ENCODE measurements at places on chromosomes 2 and 18.

GRCh38 chr2:223041527-223042109, 10.4 kb upstream of the KCNE4 start:
- H3K4me3 ChIP-seq: no peak overlapping the region
- H3K36me3 ChIP-seq: no peaks in the 10 kb centered on the region
- H3K4me1 ChIP-seq: no peaks in the 10 kb centered on the region
- H3K27me3 ChIP-seq: no peaks in the 10 kb centered on the region
- no peak for DNase-seq
- H3K27ac ChIP-seq: no peak overlapping the region

GRCh38 chr18:65124633-65125032, 626.2 kb upstream of the CDH7 start:
- no peak overlapping the region for H3K4me3 ChIP-seq
- H3K4me1 ChIP-seq: no peaks in the 10 kb centered on the region
- no peaks in the 10 kb centered on the region for H3K27me3 ChIP-seq
- DNase-seq: no peak
- H3K36me3 ChIP-seq: no peaks in the 10 kb centered on the region

DNA sequence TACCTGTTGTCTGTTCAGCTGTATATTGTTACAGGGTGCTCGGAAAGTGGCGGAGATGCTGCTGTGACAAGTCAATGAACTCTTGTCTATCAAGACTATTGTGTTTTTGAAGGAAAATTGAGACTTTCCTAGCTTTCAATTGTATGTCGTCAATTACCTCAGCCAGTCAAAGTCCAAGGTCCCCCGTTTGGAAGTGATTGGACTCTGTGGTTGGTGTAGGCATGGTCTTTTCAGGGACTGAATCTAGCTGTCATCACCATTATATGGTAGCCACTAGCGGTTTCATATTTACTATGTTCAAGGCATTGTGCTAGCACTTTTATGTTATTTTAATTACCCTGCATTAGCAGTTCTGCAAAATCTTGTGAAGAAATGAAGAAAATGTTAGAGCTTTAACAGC, 54.9 kb downstream of the XRCC5 start:
- no peaks in the 10 kb centered on the region for H3K27me3 ChIP-seq
- H3K27ac ChIP-seq: peak overlapping the region; percentile 83
- no peak overlapping the region for H3K4me3 ChIP-seq
- H3K36me3 ChIP-seq: peaks cover 50% of the 10 kb centered on the region

DNA sequence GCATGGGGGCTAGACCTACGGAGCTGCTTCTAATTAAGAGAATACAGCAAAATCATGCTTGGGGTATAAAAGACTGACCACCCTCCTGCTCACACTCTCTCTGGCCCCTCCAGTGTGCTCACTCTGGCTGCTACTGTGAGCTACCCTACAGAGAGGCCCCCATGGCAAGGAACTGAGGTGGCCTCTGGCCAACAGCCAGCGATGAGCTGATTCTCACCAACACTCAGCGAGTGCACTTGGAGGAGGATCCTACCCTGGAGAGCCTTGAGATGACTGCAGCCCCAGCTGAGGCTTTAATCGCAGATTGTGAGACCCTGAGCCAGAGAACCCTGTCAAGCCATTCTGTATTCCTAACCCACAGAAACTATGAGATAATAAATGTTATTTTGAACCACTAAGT, 88.2 kb downstream of the GFPT1 start:
- no peak overlapping the region for H3K27ac ChIP-seq
- no peaks in the 10 kb centered on the region for H3K4me1 ChIP-seq
- no peak for DNase-seq
- H3K27me3 ChIP-seq: peaks cover 13% of the 10 kb centered on the region

- DNase-seq: peak; percentile 11
- H3K27ac ChIP-seq: no peak overlapping the region
- H3K27me3 ChIP-seq: peaks cover 19% of the 10 kb centered on the region
- H3K4me1 ChIP-seq: peaks cover 5% of the 10 kb centered on the region
- H3K36me3 ChIP-seq: no peaks in the 10 kb centered on the region
- H3K4me3 ChIP-seq: no peak overlapping the region
Measured at GRCh38 chr2:198374375-198375082, 570.1 kb downstream of the PLCL1 start.

All from stimulated activated naive B cell treated with anti-CD40 and anti-IgM and Interleukin-4, amounts not matched to agents 10 μg/mL and 1 μg/mL and 100 μg/mL, for 72 hours (primary cell).